ENCODE measurements at places on chromosomes 3 and 15.

DNA sequence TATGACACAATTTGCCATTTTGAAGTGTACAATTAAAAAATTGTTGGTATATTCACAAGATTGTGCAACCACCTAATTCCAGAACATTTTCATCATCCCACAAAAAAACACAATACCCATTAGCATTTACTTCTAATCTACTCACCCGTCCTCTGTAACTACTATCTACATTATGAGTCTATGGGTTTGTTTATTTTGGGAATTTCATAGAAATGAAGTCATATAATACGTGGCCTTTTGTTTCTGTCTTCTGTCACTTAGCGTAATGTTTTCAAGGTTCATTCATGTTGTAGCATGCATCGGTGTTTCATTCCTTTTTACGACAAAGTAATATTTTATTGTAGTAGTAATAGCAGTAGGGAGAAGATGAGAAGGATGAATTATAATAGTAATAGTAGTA is 55.2 kb upstream of the CNTN6 start:
- DNase-seq = no peak

GRCh38 chr3:115239717-115240116 is 92.6 kb upstream of the ZBTB20 start:
- no peak for DNase-seq

DNA sequence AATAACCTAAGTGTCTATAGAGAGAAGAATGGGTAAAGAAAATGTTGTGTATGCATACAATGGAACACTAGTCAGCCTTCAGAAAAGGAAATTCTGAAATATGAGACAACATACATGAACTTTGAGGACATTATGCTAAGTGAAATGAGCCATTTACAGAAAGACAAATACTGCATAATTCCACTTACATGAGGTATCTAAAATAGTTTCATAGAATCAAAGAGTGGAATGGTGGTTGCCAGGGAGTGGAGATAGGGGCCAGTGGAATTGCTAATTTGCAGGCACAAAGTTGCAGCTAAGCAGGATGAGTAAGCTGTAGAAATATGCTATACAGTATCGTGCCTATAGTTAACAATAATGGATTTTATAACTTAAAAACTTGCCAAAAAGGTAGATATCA is 779.6 kb upstream of the ARPP21 start:
- DNase-seq = no peak

DNA sequence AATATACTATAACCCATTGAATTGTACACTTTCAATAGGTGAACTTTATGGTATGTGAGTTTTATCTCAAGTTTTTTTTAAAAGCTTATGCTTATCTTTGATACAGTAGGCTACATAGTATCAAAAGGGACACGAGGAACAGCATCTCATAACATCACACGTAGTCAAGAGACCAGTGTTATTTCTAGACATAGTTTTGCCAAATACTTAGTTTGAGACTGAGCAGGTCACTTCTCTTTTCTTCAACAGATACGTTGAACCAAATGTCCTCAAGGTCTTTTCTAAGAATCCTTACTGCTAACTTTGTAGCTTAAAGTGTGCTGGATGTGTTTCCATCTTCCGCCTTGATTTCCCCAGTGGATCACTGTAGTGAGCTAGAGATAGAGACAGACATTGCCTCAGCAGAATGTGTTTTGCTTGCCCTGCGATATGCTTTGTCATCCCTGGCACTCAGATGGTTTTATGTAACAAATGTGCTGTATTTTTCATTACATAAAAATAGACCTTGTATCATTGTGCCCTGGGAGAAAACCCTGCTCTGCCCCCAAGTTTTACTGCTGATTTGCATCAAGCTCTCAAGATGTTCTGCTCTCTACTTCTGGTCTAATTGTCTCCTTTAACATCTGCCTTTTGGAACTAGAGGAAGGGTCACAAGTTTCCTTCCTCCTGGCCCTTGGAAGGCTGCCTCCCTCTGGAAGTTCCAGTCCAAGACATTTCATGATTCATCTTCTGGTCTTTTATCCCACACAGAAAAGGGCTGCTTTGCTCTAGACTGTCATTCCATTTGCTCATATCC is 426.4 kb upstream of the RGMA start:
- DNase-seq = no peak

DNA sequence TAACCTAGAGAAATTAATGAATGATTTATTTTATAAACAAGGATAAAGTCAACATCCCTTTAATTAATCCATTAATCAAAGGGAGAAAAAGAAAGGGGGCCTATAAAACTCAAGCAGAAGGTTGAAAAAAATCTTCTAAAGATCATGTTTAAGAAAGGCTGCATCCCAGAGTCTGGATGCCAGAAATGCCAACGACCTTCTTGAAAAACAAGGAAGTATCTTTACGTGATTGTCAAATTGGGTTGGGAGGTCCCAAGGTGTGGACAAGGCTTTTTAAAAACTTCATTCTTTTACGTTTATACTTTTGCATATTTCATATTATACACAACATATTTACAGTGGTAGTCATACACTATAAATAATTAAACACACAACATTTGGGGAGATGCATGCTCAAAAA is 1.6 kb downstream of the GOLGB1 start:
- DNase-seq = no peak

GRCh38 chr3:127077068-127077467 is 94.2 kb downstream of the PLXNA1 start:
- no peak for DNase-seq

DNA sequence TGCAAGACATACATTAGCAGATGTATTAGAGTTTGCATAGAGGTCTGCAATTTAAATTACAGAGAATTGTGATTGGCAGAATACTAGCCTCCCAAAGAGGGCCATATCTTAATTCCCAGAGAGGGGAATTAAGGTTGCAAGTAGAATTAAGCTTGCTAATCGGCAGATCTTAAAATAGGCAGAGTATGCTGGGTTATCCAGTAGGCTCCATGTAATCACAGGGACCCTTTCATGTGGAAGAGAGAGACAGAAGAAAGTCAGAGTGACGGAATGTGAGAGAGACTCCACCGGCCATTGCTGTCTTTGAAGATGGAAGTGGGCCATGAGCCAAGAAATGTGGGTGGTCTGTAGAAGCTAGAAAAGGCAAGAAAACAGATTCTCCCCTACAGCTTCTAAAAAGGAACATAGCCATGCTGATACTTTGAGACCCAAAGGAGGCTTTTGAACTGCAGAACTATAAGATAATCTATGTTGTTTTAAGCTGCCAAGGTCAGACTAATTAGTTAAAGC is 38.8 kb downstream of the IMPG2 start:
- no peak for DNase-seq

DNA sequence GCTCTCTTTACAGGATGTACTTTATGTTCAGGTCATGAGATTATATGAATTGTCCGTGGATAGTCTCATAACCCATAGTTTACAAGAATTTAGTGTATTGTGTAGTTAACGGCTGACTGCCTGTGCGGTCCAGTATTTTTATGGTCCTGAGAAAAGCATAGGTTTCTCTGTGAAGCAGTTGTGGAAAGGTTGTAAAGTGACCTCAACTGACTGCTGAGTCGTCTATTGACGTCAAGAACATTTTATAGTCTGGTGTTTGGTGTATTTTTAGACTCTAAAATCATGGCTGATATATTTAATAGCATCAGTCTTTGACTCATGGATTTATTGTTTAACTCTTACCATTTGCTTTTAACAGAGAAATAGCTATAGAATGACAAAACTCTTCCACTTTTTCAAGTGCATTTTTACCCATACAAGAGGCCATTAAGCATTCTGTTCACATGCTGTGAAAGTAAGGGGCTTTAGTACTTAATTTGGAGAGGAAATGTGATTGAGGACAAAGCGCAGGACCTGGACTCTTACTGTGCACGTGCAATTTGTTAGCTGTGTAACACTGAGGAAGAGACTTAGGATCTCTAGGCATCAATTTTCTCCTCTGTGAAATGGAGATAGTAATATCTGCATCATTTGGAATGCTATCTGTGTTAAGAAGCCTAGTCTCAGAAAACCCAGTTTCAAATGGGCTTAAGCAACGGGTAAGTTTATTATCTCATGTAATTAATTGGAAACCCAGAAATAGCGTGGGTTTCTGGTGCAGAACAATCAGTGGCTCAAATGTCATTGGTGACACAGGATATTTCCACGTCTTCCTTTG is 240.8 kb downstream of the NFKBIZ start:
- DNase-seq = no peak

DNA sequence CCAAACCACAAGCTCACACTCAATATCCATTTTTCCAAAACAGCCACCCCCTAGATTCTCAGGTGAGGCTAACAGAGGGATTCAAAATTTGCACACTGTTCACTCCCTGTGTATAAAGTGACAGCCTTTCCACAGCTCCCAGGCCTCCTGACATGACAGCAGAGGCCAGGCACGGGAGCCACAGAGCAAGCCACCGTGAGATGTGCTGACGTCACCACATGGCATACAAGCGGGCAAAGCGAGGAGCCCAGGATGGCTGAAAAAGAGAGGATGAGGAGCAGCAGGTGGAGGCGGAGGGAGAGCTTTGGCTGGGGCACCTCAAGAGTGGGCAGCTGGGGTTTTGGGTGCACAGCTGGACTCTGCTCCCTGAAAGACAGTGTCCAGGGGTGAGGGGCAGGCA is 27.1 kb downstream of the EHD4 start:
- DNase-seq = no peak

GRCh38 chr3:139284221-139284620 is 59.6 kb upstream of the MRPS22 start:
- no peak for DNase-seq

DNA sequence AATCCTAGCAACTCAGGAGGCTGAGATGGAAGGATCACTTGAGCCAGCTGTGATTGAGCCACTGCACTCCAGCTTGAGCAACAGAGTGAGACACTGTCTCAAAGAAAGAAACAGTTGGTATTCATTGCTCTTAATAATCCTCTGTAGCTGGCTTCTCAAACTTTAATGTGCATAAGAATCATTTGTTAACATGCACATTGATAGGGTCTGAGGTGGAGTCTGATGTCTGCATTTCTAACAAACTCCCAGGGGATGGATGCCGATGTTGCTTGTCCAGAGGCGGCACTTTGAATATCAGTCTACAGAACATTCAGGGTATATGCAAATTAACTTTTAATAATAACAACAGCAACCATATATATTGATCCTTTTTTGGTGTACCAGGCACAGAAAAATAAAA is 39.9 kb downstream of the NKIRAS1 start:
- DNase-seq = no peak

- no peak for DNase-seq
These were observed 126.2 kb downstream of the TIGIT start for GRCh38 chr3:114420072-114420471.

GRCh38 chr15:80694611-80695098 is 455 bp upstream of the ABHD17C start:
- no peak for DNase-seq

GRCh38 chr3:116002235-116002634 is 378.9 kb downstream of the GAP43 start:
- DNase-seq = no peak

GRCh38 chr3:170863816-170864215 is 6.2 kb downstream of the RPL22L1 start:
- DNase-seq = no peak

DNA sequence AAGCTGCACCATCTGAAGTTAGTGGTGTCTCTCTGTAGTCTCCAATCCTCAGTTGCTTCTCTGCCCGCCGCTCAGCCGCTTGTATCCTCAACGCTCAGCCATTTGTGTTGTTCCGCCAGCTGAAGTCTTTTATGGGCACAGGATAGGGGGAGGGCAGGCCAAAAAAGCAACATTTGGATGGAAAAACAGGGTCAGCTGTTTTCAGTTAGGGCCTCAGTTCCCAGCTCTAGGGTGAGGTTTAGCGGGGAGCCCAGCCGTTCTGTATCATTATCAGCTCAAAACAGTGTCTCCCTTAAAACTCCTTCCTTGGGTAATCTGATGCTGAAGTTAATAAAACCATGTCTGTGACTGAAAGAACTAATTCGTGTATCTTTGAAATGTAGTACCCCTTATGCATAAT is 329.5 kb upstream of the AZI2 start:
- no peak for DNase-seq

- no peak for DNase-seq
These were observed 236.8 kb upstream of the TBC1D5 start for GRCh38 chr3:17979252-17979651.

GRCh38 chr15:52558196-52558595 is 10.6 kb downstream of the ARPP19 start:
- DNase-seq = no peak

Measured in T-cell (primary cell).